ENCODE measurements at places on chromosomes 16 and 17.

DNA sequence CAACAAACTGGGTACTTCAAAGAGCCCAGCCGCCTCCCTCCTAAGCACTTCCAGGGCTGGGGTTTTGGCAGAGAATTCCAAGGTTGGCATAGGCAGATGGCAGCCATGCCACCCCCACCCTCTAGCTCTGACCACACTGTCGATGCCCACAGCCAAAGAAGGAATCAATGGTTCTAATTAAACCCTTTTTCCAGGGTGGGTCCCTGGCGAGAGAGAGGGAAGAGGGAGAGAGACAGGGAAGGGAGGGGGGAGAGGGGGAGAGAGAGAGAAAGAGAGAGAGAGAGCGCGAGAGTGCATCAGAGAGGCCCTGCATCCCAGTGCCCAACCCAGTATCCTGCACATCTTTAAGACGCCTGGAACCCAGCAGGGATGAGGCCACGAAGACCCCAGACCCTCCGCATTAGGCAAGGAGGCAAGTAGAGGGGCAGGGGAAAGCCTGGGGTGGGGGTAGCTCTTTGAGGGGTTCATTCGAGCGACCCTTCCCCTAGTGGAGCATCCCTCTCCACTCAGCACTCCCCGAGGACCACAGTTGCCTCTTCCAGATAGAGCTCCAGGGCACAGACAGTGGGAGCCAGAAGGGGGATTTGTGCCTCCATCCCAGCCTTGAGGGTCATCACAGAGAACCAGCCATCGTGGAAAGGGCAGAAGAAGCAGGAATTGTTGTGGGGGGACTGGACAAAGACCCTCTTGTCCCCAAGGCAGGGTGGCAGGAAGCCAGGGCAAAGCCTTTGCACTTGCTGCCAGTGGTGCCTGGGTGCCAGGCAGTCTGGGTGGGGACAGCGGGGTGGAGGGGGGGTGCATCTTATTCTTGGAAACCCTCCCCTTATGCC is 2.6 kb downstream of the SRCIN1 start:
- no peak for DNase-seq

DNA sequence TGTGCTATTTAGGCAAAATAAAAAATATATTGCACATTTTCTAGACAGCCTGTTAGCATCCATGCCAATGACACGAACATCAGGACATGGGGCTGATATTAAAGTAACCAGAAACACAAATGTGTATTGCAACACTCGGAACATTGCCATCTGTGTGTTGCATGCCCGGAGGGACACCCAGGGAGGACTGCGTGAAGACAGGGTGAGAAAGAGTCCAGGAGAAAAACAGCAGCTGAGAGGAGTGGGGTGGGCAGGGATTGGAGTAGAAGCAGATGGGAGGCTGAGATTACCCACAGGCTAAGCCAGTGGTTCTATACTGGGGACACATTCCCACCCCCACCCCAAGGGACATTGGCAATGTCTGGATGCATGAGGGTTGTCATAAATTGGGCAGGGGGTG is 114.8 kb downstream of the GRIN2A start:
- DNase-seq, result no peak

DNA sequence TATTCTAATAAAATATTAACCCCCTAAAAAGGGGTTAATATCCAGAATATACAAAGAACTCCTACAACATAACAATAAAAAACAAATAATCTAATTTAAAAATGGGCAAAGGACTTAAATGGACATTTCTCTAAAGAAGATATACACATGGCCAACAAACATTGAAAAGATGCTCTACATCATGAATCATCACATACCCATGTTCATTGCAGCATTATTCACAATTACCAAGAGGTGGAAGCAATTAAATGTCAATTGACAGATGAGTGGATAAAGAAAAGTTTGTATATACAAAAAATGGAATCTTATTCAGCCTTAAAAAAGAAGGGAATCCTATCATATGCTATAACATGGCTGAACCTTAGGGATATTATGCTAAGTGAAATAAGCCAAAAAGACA is 36.8 kb downstream of the CPD start:
- no peak for DNase-seq

- no peak for DNase-seq
These were observed 14.0 kb downstream of the CDIP1 start for GRCh38 chr16:4524571-4524970.

GRCh38 chr16:22633280-22633679 is 122.6 kb downstream of the NPIPB5 start:
- DNase-seq, result no peak

GRCh38 chr17:33127706-33128105 is 136.1 kb downstream of the SPACA3 start:
- no peak for DNase-seq

- DNase-seq, result no peak
These were observed 8.5 kb upstream of the HOXB9 start for GRCh38 chr17:48634493-48635208.

DNA sequence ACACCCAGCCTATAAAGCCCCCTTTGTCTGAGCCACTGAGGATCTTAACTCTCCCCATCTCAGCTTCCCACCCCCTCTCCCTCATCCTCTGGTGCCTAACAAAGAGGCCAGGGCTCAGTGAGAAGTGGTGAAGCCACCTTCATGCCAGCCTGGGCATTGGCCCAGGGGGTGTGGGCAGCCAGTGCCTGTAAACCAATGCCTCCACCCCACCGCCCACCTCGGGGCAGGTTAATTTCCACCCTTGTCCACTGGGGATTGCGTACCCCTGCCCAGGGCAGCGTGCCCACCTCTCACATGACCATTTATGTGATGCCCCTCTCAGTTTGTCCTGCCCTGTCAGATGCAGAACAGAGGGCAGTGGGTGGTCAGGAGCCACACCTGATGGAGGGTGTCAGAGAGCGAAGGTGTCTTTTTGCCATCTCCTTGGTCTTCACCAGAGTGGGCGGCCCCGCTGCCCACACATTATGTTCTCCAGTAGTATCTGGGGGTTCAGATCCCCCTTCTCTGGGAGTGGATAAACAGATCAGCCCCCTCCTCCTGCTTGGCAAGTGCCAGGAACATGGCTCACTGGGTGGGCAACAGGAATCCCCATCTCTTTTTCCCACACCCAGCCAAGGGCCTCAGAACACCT is 10.1 kb upstream of the ARHGAP23 start:
- DNase-seq, result no peak

DNA sequence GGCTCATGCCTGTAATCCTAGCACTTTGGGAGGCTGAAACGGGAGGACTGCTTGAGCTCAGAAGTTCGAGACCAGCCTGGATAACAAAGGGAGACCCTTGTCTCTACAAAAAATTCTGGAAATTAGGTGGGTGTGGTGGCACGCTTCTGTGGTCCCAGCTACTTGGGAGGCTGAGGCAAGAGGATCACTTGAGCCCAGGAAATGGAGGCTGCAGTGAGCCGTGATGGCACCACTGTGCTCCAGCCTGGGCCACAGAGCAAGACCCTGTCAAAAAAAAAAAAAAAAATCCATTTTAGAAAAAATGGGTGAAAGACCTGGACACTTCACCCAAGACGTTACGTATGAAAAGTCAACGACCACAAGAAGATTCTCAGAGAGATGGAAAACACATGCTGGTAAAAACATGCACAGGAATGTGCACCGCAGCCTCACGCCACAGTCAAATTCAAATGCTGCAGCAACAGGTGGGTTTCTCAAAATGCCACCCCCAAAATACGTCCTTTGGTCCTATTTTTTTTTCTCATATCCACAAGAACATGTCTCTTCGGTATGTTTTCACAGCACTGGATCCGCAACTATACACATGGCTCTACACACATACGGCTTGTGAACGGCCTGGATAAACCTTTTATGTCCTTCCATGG is 17.1 kb downstream of the CSNK1D start:
- no peak for DNase-seq

DNA sequence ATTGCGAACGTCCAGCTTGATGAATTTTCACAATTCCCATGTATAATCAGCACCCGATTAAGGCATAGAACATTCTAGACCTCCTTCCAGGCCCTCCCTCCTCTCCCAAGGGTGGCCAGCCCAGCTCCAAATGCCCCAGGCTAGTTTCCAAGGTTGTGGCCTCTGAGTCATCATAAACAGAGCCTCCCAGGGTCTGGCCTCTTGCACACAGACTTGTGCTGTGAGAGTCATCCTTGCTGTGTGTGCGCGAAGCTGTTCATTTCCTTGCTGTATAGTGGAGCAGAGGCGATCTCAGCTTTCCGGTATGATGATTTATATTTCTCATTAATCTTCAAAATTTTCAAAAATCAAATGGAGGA is 20.5 kb upstream of the JPH3 start:
- no peak for DNase-seq

DNA sequence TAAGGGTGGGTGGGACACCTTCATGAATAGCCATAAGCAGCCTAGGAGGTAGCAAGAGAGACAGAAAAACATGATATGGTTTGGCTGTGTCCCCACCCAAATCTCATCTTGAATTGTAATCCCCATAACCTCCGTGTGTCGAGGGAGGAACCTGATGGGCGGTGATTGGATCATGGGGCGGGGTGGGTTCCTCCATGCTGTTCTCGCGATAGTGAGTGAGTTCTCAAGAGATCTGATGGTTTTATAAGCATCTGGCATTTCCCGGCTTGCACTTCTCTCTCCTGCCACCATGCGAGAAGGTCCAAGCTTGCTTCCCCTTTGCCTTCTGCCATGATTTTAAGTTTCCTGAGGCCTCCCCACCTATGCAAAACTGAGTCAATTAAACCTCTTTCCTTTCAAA is 259.1 kb upstream of the ERCC4 start:
- DNase-seq, result no peak

DNA sequence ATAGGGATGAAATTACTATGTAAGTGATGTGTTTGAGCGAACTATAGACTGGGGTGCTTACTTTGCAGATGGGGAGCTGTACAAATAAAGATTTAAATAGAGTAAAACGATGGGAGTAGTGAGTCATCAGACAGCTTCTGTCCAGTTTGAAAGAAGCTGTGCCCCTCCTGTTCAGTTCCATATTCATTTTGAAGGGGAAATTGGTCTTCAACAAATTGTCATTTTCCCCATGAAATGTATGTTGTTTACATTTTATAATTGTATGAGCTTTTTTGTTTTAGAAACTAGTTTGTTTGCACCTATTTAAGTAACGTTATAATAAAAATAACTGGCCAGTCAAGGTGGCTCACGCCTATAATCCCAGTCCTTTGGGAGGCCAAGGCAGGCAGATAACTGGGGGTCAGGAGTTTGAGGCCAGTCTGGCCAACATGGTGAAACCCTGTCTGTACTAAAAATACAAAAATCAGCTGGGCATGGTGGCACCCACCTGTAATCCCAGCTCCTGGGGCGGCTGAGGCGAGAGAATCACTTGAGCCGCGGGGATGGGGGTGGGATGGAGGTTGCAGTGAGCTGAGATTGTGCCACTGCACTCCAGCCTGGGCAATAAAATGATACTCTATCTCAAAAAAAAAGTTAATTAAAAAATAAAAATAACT is 20.2 kb downstream of the SEC14L1 start:
- DNase-seq, result no peak

GRCh38 chr16:19707569-19708295 is 10.3 kb downstream of the KNOP1 start:
- no peak for DNase-seq

DNA sequence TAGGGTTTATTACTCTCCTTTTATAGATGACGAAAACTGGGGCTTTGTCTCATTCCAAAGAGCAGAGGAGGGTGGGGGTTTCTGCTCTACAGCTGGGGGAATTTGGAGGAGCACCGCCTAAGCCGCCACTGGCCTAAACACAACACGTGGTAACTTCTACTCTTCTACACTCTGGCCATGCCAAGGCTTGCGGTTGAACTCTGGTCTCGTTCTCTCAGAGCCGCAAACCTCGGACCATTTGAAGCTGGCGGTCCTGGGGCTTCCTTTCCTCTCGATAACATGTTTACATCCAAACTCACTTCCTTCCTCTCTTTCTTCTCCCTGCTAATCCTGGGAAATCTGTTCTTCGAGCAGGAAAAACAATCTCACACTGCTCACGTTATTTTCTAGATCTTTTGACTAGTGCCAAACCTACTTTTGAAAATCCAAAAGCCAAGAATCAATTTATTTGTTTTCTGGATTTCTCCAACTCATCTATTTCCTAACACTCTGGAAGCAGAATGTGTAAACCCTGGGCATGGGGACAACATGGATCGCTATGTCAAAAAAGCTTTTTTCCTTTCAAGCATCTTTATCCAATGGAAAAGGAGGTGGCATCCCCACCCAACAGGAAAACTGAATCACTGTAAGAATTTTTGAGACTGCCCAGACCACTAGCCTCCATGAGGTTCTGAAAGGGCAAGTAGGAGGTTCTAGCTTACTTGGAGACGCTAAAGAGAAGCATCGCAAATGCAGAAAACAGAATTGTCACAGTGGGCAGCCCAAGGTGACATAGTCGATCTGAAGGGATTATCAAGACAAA is 13.6 kb upstream of the EEF2K start:
- DNase-seq, result peak; percentile 63

DNA sequence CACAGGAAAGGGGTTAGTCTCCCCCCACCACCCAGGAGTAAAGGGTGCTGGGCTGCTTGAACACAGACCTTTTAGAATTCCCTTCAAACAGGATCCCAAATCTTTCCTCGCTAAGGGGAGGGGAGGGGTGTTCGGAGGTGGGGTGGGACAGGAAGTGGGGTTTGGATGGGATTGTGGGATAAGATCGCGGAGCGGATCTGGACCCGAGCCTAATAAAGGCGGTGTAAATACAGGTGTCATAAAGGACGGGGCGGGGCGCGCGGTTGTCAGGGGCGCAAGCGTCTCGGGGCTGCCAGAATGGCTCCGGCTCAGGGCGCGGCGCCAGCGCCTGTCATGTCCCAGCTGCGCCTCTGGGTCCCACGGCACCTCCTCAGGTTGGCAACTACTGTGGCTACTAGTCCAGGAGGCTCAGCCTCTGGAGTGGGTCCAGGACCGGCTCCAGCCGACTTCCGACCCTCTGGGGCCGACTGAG is 59.8 kb upstream of the FBXO47 start:
- no peak for DNase-seq

GRCh38 chr16:24821129-24821528 is 24.6 kb upstream of the SLC5A11 start:
- no peak for DNase-seq

DNA sequence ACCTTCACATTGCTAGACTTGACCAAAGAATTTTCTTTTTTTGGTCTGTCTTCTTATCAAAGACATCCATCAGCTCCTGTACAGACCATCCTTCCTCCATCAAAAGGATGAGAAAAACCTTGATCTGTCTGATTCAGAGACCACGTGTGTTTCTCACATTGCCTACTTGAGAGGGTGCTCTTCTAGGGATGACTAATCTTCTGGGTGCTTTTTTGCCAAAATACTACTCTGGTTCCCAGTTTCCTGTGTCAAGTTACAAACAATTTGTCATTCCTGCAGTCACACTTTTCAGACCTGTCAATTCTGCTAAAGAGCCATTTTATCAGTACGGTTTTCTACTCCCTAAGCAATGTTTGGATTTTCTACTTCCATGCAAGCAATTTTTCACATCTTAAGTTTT is 492.2 kb downstream of the CDH11 start:
- no peak for DNase-seq
